ENCODE measurements at places on chromosomes 1 and 21. TPM values are rescaled to one million over a fixed set of nuclear protein-coding genes. Genes with fewer than 3 reads are reported as not detected.

Gene NR0B2
- total RNA-seq = 0.19 TPM

Gene FCAMR
- 0.19 TPM for total RNA-seq

Gene LAPTM5
- 88.6 TPM for total RNA-seq

Gene GRHL3
- total RNA-seq = 0.90 TPM

Gene SCAMP3
- total RNA-seq = 29.1 TPM

Gene RPTN
- total RNA-seq = 0.09 TPM

Gene CLIC6
- total RNA-seq = 3.3 TPM

Gene C1orf185
- total RNA-seq = not detected

Gene CYP4A11
- total RNA-seq = not detected

Gene HSD3B2
- total RNA-seq = 0.42 TPM

Gene CFAP45
- total RNA-seq = 0.52 TPM

Gene OR2L5
- total RNA-seq = 0.05 TPM

Gene RUNX3
- 4.9 TPM for total RNA-seq

Gene UBE2U
- not detected for total RNA-seq

DNA sequence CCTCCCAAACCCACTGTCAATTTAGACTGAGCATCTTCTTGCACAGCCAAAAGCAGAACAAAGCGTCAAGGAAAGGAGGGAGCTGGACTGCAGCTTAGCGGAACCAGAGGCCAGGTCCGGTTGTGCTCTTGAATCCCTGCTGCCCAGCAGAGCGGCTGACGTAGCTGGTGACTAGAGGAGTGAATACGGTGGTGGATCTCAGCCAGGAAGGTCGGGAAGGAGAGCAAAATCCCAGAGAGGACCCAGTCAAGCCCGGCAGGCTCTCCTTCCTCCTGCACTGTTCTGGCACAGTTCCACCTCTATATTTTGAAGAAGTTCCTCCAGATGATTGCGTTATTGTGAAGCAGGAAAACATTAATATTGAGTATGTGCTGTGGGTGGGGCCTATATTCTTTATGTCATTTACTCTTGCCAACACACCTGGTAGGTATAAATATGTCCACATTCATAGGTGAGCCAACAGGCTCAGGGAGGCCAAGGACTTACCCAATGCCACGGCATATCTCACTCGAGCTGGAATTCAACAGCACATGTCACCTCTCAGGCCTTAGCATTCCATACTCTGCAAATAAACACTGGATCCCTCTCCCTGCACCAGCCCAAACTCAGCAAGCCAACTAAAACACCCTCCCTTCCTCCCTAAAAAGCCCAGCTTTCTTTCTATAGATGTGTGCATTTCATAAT lies 23.6 kb upstream of the ABCB10 start:
- no peaks in the 10 kb centered on the region for H3K27me3 ChIP-seq
- H3K27ac ChIP-seq = peak overlapping the region; percentile 18
- DNase-seq = no peak

GRCh38 chr1:54582566-54583306 lies 34.7 kb downstream of the ACOT11 start:
- H3K4me3 ChIP-seq = no peak overlapping the region
- no peaks in the 10 kb centered on the region for H3K4me1 ChIP-seq
- no peaks in the 10 kb centered on the region for H3K27me3 ChIP-seq
- no peak for DNase-seq
- H3K36me3 ChIP-seq = no peaks in the 10 kb centered on the region

DNA sequence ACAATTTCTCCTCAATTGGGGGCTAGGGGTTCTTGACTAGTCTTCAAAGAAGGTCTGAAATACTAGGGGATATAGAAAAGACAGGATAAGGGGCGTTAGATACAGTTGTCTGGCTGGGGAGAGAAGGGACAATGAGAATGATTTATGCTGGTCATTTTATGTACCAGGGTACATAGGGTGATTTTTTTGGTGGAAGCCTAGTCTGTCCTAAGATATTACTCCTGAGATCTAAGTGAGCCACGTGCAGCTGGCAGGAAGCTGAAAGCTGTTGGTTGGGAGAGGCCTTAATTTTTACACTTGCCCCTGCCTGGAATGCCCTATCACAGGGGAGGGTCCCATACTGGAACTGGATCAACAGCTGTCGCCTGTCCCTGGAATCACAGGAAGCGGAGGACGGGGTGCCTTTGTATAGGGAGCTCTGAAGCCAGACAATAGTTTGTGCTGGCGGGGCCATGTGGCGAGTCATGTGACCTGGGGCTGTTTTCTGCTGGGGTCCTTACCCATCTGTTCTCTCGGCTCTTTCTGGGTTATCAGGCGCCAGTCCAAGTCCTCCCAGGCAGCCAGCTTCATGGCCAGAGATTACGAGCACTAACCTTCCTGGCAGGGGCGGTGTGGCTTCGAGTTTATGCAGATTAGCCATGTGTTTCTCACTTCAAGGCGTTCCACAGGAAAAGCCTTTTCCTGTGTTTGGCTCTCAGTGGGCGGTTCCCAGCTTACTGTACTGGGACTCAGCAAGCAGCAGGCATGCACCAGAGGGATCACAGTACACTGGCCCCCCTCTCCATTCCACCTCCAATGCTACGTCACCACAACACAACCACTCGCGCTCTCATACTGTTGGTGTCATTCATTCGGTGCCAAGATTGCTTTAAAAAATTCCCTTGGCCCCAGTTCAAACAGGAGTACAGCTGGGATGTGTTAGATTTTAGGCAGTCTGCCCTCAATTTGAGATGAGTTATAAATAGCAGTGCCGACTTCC lies 27.5 kb downstream of the ARID1A start:
- peaks cover 2% of the 10 kb centered on the region for H3K36me3 ChIP-seq
- no peaks in the 10 kb centered on the region for H3K27me3 ChIP-seq
- H3K27ac ChIP-seq = peak overlapping the region; percentile 26
- no peak for DNase-seq

DNA sequence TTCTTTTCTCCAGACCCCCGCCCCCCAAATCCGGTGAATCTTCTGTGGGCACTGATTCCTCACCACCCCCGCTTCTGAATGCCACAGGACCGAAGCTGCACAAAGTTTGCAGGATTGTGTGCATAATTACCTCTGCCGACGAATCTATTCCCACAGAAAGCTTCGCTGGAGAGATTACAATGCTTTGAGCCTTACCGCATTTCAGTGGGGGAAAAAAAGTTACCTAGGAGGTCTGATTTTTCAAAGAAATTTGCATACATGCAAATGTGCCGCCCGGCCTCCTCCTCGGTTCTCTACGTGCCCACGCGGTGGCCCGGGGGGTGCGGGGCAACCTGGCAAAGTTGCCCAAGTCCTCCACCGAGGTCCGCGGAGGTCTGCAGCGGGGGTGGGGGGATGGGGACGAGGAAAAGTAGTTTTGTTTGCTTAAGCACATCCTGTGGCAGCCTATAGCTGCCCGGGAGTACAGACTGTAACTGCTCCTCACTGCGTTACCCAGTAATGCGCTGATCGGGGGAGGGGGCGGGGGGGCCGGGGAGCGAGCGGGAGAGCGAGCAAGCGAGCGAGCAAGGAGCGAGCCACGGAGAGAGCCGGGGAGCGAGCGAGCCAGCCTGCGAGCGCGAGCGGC lies 563 bp upstream of the NFIA start:
- H3K27me3 ChIP-seq = peaks cover 19% of the 10 kb centered on the region
- peaks cover 27% of the 10 kb centered on the region for H3K4me1 ChIP-seq
- H3K27ac ChIP-seq = peak overlapping the region; percentile 70
- no peak for DNase-seq

GRCh38 chr1:185152187-185152767 lies 4.5 kb downstream of the TRMT1L start:
- DNase-seq = no peak
- H3K4me1 ChIP-seq = peaks cover 6% of the 10 kb centered on the region
- no peak overlapping the region for H3K4me3 ChIP-seq
- no peak overlapping the region for H3K27ac ChIP-seq

DNA sequence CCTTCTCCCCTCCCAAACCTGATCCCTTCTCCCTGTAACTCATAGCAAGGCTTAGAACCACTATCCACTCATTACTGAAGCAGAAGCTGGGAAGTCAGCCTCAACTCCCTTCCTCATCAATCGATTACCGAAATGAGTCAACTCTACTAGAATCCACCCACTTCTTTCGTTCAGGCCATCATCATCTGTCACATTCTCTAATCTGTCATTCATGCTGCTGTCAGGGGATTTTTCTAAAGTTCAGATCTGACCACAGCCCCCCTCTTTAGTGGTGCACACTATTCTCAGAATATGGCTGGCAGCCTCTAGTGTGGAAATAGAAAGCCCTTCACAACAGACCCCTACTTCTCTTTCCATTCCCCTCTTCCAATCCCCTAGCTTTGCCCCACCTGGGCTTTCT lies 5.1 kb downstream of the NT5C1A start:
- DNase-seq = no peak
- H3K27ac ChIP-seq = no peak overlapping the region
- no peaks in the 10 kb centered on the region for H3K4me1 ChIP-seq

GRCh38 chr1:54971317-54971791 lies 9.1 kb upstream of the TMEM61 start:
- no peaks in the 10 kb centered on the region for H3K4me1 ChIP-seq
- H3K27me3 ChIP-seq = no peaks in the 10 kb centered on the region
- H3K4me3 ChIP-seq = no peak overlapping the region
- DNase-seq = no peak
- H3K36me3 ChIP-seq = no peaks in the 10 kb centered on the region

- H3K4me1 ChIP-seq = no peaks in the 10 kb centered on the region
- no peak overlapping the region for H3K4me3 ChIP-seq
- H3K27me3 ChIP-seq = no peaks in the 10 kb centered on the region
- DNase-seq = no peak
Observed at GRCh38 chr1:101150670-101151069, 86.1 kb upstream of the S1PR1 start.

GRCh38 chr1:5746611-5747425 lies 245.4 kb downstream of the NPHP4 start:
- H3K36me3 ChIP-seq = no peaks in the 10 kb centered on the region
- H3K4me3 ChIP-seq = no peak overlapping the region
- peaks cover 2% of the 10 kb centered on the region for H3K27me3 ChIP-seq
- H3K4me1 ChIP-seq = no peaks in the 10 kb centered on the region
- H3K27ac ChIP-seq = no peak overlapping the region
- DNase-seq = no peak

- DNase-seq = peak; percentile 67
- H3K4me1 ChIP-seq = no peaks in the 10 kb centered on the region
- H3K27ac ChIP-seq = no peak overlapping the region
- no peaks in the 10 kb centered on the region for H3K27me3 ChIP-seq
- no peak overlapping the region for H3K4me3 ChIP-seq
Observed at GRCh38 chr1:119743776-119744597, 24.7 kb downstream of the HMGCS2 start.

DNA sequence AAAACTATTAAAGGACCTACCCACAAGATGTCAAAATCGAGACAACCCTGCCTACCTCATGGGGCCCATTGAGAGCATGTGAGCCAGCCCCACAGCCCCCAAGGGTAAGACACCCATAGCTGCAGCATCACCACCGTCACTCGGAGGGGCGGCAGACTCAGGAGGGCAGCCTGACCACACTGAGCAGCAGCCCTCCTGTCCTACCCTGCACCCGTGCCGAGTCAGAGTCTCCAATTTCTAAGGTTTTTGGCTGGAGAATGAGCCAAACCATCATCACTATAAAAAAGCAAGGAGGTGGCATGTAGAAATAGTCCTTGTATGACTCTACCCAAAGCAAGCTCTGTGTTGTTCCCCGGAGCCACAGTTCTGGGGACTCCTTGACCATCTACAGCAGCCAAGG lies 94.7 kb downstream of the SSBP3 start:
- no peak for DNase-seq
- H3K27ac ChIP-seq = no peak overlapping the region
- H3K36me3 ChIP-seq = peaks cover 49% of the 10 kb centered on the region
- no peak overlapping the region for H3K4me3 ChIP-seq
- no peaks in the 10 kb centered on the region for H3K27me3 ChIP-seq

GRCh38 chr1:3893190-3893589 lies 6.9 kb downstream of the C1orf174 start:
- H3K27me3 ChIP-seq = no peaks in the 10 kb centered on the region
- H3K4me1 ChIP-seq = peaks cover 6% of the 10 kb centered on the region
- no peak overlapping the region for H3K4me3 ChIP-seq
- H3K36me3 ChIP-seq = peaks cover 42% of the 10 kb centered on the region
- no peak for DNase-seq

DNA sequence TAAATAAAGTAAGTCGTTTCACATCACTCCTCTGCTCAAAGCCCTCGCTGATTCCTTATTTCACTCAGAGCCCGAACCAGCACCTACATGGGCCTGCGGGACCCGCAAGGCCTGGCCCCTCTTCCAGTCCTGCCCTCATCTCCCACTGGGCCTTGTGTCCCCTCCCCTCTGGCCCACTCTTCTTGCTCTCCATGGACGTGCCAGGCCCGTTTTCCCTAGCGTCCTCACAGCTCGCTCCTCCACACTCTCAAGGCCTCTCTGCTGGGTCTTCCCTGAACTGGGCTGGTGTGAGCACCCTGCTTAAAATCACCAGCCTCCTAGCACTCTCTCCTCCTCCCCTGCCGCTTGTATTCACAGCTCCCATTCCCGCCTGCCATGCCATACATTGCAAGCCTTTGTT lies 237.9 kb downstream of the FOXD2 start:
- H3K27ac ChIP-seq = no peak overlapping the region
- H3K4me1 ChIP-seq = no peaks in the 10 kb centered on the region
- H3K27me3 ChIP-seq = no peaks in the 10 kb centered on the region
- DNase-seq = no peak
- no peaks in the 10 kb centered on the region for H3K36me3 ChIP-seq

DNA sequence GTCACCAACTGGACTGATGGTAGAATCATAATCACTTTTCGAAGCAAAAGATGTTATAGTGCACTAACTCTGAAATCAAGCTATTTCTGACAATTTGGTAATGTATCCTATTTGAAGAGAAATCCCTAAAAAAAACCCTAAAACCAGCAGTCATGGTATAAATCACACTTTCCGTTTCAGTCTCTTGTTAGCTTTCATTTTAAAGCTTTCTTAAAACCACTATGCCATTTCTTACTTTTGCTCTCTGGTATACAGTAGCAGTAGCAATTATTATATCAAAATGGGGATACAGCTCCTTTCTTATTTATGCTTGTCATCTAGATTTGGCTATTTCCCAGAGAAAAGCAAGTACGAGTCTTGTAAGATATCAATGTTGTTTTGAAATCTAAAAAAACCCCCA lies 323.3 kb downstream of the KCTD3 start:
- H3K4me1 ChIP-seq = no peaks in the 10 kb centered on the region
- H3K27me3 ChIP-seq = no peaks in the 10 kb centered on the region
- no peak for DNase-seq
- H3K36me3 ChIP-seq = no peaks in the 10 kb centered on the region

DNA sequence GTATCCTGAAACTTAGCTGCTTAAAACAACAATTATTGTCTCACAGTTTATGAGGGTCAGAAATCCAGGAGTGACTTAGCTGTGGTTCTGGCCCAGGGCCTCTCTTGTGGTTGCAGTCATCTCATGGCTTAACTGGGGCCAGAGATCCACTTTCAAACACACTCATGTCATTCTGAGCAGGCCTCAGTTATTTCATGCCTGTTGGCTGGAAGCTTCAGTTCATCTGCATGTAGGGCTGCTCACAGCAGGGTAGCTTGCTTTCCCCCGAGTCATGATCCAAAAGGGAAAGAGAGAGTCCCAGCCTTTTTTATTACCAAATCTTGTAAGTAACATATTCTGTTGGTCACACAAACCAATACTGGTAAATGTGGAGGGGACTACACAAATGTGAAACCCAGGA lies 96.6 kb upstream of the B3GALT2 start:
- peaks cover 15% of the 10 kb centered on the region for H3K4me1 ChIP-seq
- no peaks in the 10 kb centered on the region for H3K27me3 ChIP-seq
- no peak overlapping the region for H3K27ac ChIP-seq

Data from thymus (tissue), 14 donors.